ENCODE measurements at places on chromosomes 16 and 17.

GRCh38 chr16:20940871-20941635 is 40.5 kb downstream of the LYRM1 start:
- DNase-seq = no peak

- DNase-seq = no peak
Observed at GRCh38 chr17:3978421-3979289, 14.4 kb upstream of the ATP2A3 start.

DNA sequence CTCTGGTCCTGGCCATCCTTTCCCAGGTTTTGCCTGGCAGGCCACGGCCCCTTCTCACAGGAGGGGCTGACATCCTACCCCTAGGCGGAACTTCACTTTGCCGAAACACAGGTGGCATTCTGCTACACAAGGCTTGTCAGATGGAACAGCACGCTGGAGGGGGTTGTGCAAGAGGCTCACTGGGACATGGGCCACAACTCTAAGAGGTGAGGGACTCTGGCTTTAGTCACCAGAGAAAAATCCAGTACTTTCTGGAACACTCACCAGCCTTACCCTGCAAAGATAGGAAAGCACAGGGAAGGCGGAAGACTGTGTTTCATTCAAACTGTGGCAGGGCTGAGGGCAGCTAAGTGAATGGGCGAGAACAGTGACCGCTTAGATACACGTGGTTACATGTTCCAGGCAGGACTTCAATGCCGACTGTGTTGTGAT is 18.3 kb downstream of the CDC42EP4 start:
- DNase-seq = no peak

DNA sequence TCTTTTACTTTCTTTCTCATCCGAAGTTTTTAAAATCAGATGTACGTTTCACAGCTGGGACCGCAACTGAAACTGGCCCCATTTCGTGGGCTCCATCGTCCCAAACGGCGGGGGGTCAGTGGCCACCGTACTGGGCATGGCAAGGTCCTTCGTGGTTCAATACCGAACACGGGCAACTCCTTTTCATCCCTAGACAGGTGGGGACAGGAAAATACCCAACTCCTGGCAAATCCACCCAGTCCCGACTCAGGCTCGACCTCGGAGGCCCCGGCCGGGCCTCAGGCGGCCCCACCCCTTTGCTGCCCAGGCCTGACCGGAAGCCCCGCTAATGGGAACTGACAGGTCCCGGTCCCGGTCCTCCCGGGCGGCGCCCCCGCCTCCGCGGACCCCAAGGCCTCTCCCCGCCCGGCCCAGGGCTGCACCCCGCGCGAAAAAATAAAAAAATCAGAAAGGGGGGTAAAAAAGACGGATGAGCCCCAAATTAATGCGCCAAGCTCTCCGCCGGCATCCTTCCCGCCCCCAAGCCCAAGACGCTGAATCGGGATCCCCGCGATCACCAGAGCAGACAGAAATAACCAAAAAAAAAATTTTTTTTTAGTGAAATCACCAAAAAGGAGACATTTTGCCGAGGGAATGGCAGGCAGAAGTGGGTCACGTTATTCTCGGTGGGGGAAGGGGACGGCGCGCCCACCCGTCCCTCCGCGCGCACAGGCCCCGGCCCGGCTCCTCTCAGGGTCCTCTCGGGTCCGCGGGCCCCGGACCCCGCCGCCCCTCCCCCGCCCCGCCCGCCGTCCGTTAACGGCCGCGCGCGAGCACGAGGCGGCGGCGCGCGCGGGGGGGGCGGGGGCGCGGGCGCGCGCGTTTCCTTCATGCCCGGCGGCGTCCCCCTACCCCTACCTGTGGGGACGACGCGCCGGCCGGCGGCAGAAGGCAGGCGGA is 562 bp downstream of the ZC3H7A start:
- peak; percentile 44 for DNase-seq

DNA sequence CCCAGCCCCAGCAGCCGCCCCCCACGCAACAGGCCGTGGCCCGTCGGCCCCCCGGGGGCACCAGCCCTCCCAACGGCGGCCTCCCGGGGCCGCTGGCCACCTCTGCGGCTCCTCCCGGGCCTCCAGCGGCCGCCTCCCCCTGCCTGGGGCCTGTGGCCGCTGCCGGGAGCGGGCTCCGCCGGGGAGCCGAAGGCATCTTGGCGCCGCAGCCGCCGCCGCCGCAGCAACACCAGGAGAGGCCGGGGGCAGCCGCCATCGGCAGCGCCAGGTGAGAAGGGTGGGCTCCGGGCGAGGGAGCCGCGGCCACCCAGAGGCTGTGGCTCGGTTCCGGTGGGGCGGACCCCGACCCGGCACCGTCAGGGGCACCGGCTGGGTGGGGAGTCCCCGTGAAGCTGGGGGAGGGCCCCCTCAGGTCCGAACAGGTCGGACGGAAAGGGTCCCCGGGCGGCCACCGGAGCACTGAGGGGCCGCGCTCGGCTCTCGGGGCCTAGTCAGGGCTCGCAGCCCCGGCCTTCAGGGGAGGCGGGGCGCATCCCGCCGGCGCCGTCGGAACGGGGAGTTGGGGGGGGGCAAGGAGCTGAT is 583 bp downstream of the ATXN2L start:
- no peak for DNase-seq

- no peak for DNase-seq
Observed at GRCh38 chr16:11411059-11411550, 65.8 kb downstream of the RMI2 start.

- peak; percentile 87 for DNase-seq
Observed at GRCh38 chr16:88941913-88942909, 34.8 kb downstream of the CBFA2T3 start.

DNA sequence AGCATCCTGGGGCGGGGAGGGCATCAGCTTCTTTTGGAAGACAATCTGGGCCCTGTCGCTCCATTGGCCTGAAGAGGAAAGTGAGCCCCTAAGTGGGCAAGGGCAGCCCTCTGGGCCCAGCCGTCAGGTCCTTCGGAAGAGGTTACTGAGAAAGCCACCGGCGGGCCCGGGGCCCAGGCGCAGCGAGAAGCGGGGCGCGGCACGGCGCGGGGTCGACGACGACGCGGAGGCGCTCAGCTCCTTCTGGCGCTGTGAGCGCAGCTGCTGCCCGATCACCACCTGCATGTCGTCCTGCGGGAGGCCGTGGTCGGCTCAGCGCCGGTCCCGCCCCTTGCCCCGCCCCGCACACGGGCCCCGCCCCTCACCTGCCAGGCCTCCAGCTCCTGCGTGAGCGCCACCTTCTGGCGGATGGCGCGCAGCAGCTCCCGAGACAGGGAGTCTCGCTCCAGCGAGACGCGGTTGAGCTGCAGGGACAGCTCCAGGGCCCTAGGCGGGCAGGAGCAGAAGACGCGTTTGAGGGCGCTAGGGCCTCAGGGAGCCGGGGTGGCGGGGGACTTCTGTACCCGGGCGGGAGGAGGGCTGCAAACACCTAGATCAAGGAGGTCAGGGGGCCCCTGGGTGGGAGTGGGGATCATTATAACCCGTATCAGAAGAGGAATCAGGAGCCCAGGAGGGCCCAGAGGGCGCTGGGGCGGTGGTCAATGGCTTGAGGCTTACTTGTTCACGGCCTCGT is 4.3 kb downstream of the THOC6 start:
- peak; percentile 90 for DNase-seq

DNA sequence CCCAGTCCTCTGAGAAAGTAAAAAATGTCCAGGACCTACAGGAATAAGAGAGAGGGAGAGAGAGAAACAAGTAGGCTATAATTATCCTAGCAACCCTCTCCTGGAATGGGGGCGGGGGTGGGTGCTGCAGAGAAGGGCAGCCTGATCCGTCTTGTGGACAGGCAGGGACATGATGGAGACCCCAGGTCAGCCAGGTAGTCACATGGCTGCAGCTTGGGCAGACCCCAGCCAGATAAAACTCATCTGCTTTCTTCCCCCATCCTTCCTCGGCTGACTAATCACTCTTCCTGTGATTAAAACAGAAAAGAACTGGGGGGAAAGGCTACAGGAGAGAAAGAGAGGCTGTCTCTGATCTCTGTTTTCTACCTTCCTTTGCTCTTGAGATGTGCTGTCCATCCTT is 32.6 kb downstream of the COPZ2 start:
- DNase-seq = no peak

GRCh38 chr17:60510031-60510430 is 16.0 kb downstream of the APPBP2 start:
- DNase-seq = no peak

DNA sequence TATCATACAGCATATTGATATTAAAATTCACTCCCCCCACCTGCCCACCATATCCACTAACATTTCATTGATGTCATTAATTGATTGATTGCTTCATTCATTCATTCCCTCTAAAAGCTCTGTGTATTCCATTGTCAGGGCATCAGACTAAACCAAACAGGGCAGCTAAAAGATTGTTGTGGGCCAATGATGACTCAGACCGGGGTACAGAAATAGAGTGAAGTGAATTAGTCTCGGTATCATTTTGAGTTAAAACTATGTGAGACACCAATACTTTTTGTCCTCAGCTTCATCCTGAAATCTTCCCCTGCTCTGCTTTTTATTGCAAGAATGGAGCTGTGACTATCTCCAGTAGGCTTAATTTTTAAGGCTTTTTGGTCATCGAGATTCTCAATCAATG is 868.3 kb downstream of the CDH11 start:
- DNase-seq = no peak

GRCh38 chr16:29290631-29291247 is 115.8 kb downstream of the NPIPB11 start:
- DNase-seq = peak; percentile 29

- no peak for DNase-seq
Observed at GRCh38 chr16:75620326-75621169, 2.5 kb downstream of the ADAT1 start.

DNA sequence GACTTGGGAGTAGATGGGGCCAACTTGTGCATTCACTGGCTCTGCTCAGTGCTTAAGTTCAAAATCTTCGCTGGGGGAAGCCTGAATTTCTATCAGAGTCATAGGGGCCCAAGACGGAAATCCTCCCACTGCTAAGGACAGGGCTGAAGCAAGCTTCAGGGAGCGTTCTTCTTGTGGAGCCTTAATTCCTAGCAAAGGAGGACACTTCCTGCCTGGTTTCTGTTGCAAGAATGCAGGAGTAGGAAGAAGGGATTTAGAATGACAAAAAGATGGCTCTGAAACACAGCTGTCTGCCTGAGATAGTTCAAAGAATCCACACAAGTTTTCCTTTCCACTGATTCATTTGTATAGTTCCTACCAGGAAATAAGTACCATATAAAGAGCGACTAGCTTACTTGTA is 26.4 kb downstream of the PSME3IP1 start:
- no peak for DNase-seq

Data from HuH-7.5 (cell line).